NCI-H1436 treated with DMSO at 0.1 percent for 48 hours (cell line): ENCODE measurements at places on chromosomes 11 and 22.

- DNase-seq = no peak
Observed at GRCh38 chr22:44697423-44698141, 4.4 kb upstream of the PRR5 start.

DNA sequence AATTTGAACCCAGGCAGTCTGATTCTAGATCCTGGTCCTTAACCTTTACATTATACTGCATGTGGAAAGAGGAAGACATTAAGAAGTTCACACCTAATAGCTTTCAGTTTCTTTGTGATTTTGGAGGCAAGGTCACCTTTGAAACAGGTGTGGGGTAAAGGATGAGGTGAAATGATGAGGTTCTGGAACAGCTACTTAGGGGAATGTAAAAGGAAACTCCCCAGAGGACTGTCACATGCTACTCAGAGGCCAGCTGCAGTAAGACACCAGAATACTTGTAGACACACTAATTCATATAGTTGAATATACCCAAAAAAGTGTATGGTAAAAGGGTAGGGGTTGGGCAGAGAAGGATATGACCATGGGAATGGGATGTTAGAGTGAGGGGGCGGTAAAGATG is 5.4 kb downstream of the APIP start:
- no peak for DNase-seq

GRCh38 chr22:46386312-46386711 is 50.8 kb downstream of the TRMU start:
- DNase-seq = no peak

DNA sequence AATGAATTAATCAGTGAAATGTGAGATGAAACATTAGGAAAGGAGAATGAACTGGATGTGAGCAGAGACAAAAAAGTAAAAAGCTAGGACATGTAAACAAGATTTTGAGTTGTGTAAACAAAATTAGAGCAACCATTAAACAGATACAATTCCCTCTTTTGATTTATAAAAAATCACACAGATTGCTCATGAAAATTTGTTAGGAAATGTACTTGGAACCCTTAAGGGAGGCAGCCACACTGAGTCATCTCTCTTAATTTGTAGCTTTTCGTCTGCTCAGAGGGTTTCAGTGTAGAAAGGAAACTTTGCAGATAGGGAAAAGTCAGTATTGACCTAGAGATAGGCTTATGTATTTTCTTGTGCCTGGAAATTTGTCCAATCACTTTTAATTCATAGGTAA is 49.6 kb upstream of the ME3 start:
- no peak for DNase-seq

GRCh38 chr22:19106886-19107729 is 15.1 kb downstream of the DGCR2 start:
- no peak for DNase-seq

DNA sequence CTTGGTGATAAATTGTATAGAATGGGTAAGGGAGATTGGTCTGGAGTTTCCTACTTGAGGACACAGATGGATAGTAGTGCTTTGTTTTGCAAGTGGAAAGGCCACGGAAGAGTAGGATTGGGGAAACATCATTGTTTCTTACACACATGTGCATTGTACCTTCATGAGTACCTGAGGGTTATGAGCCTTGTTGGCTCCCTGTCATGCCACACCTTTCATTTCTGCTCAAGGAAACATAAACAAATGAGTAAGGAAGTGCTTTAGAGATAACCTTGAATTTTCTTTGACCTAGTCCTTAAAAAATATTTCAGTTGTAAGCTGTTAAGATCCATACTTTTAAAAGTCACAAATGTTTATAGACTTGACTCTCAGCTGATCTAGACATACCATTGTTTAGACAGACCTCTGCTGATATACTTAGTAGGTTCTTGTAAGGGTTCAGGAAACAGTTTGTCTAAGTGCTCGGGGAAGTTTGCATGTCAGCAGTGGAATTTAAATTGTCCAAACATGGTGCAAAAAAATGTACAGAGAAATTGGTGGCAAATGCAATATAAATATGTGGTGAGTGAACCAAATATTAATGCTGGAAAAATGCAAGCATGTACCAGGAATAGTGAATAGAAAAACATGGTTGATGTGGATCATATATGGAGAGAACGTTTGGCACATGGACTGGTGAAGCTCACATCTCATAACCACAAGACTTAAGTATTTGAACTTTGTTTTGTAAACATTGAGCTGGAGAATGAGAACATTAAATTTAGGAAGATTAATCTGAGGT is 40.9 kb downstream of the GAS2 start:
- DNase-seq = no peak

- no peak for DNase-seq
Observed at GRCh38 chr11:69310934-69311766, 17.2 kb downstream of the MYEOV start.

- DNase-seq = no peak
Observed at GRCh38 chr11:9065607-9066432, 25.6 kb downstream of the SCUBE2 start.

GRCh38 chr11:95296165-95296564 is 65.2 kb upstream of the SESN3 start:
- no peak for DNase-seq
